ENCODE measurements at places on chromosomes 7 and 10. TPM values are rescaled to one million over a fixed set of nuclear protein-coding genes. Genes with fewer than 3 reads are reported as not detected.
A peak's percentile ranks its signal among the peaks of the same experiment; 100 is the strongest.

ABCB8 gene
- 29.1 TPM for total RNA-seq

- DNase-seq, result peak; percentile 70
These were observed 23.6 kb upstream of the VPS41 start for GRCh38 chr7:38932509-38933168.

MEOX2 gene
- 0.18 TPM for total RNA-seq

DNA sequence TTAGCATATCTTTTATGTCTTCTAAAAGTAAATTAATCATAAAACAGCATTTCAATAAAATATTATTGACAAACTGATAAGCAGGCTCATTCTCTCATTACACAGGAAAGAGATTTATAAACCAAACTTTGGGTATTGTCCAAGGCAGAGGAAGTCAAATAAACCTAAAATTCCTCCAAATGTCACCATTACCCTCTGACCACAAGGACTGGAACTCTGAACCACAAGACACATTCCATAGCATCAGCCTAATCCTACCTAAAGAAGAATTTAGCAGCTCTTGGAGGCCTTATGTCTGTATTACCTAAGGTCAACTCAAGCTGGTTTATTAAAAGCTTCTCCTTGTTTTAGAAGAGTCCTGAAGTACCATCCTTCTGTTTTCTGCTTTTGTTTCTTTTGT lies 82.4 kb upstream of the SLC13A1 start:
- no peak for DNase-seq

DNA sequence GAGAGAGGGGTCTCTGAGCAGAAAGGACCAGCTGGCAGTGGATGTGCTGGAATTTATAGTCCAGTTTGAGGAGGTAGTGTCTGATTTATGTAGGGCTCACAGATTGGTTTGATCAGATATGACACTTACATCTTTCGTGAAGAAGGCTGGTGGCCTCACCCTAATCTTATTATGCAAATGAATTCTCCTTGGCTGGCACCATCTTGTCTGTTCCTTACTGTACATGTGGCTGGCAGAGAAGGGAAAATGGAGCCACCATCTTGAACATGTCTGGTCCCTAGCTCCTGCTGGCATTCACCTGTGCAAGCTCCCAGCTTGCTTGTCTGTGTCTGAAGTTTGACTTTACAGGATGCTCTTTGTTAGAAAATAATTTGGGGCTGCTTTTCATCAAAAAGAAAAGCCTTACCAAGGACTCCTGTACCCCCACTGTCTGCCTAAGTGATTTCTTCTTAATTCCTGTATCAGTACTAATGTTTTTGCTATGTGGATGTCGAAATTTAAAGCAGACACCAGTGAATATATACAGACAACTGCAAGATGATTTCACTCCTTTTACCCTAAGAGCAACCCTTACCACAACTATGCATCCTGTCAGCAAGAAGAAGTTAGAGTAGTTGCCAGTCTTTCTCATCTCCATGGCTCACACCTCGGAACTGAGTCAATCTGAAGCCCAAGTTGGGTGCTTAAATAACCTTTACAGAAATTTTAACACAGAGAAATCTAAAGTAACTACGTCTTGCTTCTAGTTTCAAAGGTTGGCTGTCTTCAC lies 322.0 kb upstream of the SEMA3D start:
- no peak for DNase-seq

- DNase-seq, result no peak
These were observed 115.9 kb downstream of the MICU1 start for GRCh38 chr10:72509941-72510340.

HOXA10 gene
- total RNA-seq, result 0.10 TPM

- DNase-seq, result no peak
These were observed 69.9 kb upstream of the LRRC4 start for GRCh38 chr7:128100949-128101713.

HOGA1 gene
- 66.2 TPM for total RNA-seq
